ENCODE measurements at places on chromosomes 5 and 9.

DNA sequence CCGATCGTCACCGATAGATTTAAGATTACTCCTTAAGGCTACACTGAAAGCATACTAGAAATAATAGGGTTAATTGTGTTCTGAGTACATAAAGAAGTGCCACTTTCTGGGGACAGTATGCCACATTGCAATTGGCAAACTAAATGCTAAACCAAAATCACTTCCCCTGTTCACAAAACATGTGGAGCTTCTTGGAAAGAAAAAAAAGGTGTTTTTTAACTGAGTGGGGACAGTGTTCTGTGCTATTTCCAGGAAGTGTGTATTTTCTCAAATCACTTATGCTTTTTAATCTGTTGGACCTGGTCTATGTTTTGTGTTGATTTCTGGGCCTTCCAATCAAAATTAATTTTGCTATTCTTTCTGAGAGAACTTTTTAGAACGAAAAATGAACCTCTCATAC is 149.3 kb upstream of the MPDZ start:
- DNase-seq, result no peak

DNA sequence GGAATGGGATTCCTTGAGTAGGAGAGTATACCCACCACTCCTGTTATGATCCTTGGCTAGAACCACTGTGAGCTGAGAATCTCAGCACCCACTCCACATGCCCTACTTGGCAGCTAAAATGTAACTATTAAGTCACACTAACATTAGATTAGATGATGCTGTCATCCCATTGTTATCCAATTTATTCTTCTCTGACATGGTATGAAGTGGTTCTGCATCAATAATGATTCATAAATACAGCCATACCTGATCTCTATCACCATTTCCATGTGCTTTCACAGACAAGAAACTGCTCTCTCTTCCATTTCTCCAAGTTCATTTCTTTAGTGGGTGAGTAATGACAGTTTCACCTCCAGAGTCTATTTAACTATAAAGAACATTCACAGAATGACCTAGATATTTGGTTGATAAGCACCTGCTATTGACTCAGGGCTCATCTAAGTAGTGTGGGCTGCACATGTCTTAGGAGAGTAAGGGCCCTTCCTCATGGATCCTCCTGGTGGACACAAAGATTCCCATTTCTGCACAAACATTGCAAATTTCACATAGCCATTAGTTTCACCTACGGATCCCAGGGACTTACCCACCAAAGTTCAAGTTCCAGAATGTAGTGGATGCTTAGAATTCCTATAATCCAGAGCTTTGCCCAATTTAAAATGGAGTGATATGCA is 187.9 kb downstream of the EBF1 start:
- no peak for DNase-seq

DNA sequence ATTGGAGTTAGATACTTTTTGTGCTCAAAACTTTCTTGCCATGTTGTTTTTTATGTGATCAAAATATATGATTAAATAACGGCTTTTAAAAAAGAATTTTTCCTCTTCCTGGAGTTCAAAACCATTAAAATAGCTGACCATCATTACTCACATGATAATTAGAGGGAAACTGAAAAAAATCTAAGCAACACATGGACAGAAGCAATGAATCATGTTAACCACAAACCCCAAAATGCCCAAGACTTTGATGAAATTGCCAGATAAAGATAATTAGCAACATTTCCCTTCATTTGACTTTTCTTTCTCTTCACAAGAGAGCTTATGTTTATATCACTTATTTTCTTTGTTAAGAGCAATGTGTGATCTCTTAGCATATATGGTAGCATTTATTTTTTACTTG is 1294.2 kb downstream of the EFNA5 start:
- no peak for DNase-seq

DNA sequence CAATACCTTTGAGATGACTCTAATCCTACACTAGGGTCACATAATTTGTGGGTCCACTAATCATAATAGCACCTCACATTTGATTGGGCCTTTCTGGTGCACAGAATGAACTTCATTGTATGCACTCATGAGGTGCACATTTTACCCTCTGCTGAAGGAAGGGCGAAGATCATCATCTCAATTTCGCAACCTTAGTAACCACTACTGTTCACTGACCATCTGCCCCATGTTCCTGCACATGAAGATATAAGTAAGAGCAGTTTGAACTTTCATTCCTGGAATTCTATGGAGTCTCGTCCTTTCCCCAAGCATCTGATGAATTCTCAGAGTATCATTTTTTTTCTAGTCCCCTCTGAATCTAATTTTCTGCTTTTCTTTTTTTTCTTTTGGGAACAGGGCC is 21.2 kb downstream of the GAS1 start:
- no peak for DNase-seq

GRCh38 chr5:113574417-113574816 is 60.9 kb downstream of the YTHDC2 start:
- no peak for DNase-seq

DNA sequence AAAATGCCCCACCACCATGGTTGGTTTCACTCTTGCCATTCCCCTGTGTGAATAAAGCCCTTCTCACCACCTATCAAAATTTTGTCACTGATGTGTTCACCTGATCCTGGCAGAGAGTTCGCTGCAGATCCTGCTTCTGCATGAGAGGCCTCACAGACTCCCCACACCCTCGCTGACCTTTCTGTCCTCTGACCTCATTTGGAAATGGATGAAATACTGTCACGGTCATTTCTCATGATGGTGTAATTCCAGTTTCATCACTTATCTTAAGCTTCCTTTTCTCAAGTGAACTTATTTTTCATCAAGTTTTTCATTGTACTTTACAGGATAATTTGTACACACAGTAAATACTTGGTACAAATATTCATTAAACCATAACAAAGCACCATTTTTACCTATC is 131.3 kb downstream of the FRMD3 start:
- DNase-seq, result no peak

DNA sequence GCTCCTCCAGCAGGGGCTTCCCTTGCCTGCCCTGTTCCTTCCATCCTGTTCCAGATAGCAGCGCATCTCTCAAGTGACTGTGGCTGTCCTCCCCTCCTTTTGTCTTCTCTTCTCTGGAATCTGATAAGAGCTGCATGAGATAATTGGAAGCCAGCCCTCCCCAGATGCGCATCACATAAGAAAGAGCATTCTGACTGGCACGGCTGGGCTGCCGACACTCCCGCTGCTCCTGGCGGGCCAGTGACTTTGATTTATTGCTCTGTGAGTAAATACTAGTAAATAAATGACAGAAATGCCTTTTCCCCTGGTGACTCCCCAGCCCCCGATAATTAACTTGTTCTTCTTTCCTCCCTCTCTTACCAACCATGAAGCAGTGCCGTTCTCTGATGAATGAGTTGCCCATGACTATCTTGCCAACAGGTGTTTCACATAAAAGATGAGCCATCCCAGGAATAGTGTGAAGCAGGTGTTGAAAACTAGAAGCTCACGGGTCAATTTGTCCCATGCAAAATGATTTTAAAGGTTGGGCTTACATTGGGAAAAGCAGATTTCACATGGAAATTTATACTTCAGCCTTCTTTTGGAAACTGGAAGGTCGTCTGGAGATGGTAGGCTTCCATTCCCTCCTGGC is 212.3 kb downstream of the ERCC6L2 start:
- DNase-seq, result no peak

GRCh38 chr5:172064766-172065165 is 58.3 kb upstream of the FBXW11 start:
- no peak for DNase-seq

DNA sequence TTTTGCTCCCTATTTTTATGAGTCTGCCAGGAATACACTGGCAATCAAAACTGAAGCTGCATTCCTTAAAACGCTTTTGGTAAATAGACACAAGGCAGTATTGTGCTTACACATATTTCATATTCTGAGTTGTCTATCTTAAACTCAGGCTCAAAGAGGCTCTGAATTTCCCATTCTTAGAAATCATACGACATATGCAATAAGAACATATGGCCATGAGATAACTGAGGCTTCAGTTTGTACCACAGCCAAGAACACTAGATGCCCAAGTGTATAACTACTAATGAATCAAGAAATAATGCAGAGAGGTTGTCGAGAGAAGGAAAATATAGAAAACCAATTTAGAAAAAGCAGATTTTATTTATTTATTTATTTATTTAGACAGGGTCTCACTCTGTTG is 357.4 kb downstream of the NDUFS4 start:
- DNase-seq, result no peak

DNA sequence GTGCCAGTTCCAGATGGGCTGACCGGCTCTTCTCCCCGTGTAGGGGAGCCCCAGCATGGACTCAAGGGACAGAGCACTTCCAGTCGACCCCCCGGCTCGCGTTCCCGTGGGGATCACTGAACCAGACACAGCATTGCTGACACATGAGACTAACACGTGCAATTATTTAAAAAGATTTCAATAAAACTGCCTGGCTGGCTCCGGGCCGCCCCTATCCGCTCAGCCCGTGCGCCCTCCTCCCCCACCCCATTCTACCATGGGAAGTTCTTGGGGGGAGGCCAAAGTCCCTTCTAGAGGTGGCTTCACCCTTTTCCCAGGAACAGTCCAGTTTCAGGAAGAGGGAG is 4.7 kb downstream of the TESK1 start:
- DNase-seq, result no peak

GRCh38 chr9:33166231-33167083 is 679 bp downstream of the B4GALT1 start:
- DNase-seq, result no peak

- DNase-seq, result no peak
Measured at GRCh38 chr9:137190315-137190856, 1.9 kb downstream of the SSNA1 start.

GRCh38 chr5:111734597-111734996 is 22.4 kb downstream of the NREP start:
- no peak for DNase-seq

DNA sequence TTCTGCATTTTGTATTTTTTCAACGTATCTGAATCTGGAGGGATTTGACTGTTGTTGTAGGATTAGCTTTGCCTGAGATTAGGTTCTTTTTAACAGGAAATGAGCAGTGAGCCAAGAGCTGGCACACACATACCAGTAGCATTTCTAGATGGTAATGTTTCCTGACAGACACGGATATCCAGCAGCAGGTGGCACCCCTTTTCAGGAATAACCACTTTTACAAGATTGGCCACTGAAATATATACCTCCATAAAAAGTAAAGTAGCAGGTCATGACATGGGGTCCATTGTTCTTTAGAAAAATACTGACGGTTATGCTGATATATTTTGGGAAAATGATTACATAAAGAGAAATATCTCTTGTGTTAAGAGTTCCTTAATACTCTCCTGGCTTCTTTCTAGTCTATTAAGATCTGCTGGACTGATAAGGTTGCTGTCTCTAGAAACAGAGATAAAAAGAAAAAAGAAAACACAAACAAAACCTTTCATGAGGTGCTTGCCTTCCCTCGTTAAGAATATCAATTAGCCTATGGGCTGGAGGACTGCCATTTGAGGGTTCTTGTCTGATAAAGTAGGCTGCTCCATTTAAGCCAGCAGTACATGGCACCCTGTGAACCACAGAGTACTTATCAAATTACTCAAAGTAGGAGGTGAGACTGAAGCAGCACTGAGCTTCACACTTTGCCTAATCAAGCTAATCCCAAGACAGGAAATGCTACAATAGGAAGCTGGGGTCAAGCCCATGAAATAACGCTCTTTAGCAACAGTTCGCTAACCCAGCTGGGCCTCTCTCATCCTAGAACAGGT is 101.6 kb upstream of the PCA3 start:
- DNase-seq, result no peak

DNA sequence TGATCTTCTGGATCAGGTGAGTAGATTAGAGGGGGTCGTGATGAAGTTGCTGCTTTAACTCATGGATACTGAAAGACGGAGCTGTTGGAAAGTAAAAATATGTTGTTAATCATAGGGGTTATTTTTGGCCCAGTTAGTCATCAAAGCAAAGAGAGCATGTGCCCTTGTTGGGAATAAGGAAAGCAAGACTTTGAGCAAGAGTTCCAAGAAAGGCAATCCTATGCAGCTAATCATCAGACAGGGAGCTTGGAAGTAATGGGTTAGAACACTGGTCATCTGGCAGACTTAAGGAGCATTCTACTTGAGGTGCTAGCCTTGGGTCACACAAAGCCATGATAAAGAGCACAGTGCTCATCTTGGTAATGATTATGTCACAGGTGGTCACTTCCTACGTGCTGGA is 18.3 kb downstream of the ASPN start:
- DNase-seq, result no peak

DNA sequence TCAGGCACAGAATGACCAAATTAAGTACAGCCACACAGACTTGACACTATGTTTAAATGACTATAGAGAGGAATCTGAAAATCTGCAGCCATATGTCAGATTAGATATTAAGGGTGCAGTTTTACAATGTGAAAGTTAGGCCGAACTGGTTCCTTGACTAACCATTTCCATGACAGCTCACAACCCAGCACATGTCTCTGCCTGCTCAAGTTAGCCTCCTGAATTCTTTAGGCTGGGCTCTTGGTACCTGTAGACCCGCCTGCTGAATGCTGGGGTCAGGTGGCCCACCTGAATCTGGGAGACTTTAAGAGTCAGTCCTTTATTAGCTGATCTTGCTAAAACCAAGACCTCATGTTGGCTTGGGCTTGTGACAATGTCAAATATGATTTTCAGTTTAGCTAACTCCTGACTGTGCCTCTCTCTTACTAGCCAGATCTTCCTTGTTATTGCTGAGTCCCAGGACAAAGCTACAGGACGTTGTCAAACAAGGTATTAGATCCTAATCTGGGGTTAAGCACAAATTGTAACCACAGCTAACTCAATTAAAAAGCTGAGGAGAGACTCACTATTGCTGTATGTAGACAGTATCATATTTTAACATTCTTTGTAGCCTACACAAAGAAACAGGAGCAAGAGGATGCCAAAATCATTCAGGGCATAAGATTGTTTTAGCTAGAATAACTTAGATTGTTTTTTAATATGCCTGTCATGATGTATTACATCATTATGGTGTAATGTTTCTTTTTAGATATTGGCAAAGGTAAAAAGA is 490.9 kb downstream of the SEMA5A start:
- no peak for DNase-seq

DNA sequence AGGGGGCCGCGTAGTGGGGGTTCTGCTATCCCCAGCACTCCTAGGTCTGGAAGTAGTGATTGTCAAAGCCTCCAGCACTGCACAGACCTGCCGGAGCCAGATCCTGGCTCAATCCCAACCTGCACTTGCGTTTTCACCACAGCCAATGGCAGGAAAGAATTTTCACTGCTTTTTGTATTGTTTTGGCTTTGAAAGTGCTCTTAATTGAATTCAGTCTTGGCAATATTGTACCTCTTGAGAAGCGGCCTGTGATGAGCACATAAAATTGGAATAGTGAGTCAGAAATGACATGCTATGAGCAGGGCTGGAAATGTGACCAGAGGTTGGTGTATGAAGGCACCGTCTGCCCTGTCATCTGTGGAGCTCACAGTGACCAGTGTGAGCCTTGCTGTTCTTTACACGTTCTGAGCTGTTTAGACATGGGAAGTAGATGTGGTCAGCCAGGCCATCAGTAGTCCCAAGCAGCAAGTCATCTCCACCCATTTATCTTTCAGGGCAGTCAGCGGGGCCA is 41.5 kb downstream of the SECISBP2 start:
- no peak for DNase-seq

GRCh38 chr5:17316970-17317459 is 99.6 kb downstream of the BASP1 start:
- no peak for DNase-seq

GRCh38 chr9:13707612-13708576 is 428.4 kb upstream of the MPDZ start:
- DNase-seq, result no peak

All from anterior cingulate cortex (tissue), 58 donors.